ENCODE measurements at places on chromosomes 3 and 15.

- DNase-seq: no peak
These were observed 87.5 kb upstream of the P3H2 start for GRCh38 chr3:190208196-190208595.

DNA sequence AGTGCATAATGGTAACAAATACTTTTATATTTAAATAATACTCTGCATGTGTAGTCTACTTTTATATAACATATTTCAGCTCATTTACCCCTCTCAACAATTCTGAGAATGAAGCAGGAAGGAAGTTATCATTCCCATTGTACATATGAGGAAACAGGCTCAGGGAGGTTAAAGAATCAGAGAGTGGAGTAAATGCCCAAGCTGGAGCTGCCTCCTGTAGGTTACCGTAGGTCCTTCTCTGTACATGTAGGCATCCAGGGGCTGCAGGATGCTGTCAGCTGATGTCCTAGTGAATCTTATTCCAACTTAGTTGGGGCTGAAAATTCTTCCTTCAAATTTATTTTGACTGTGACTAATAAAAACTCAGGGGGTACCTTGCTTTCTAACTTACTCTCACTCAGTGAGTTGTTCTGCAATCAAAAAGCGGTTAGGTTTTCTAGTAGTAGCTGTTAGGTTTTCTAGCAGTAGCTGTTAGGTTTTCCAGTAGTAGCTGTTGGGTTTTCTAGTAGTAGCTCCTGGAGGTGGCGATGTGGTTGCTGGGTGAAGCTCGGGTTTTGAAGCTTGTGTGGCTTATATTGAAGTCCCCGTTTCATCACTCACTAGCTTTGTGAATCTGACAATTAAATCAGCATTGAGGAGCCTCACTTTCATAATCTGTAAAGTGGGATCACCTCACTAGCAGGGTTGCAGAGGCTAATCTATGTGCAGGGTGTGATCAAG lies 357.0 kb downstream of the NR2F2 start:
- DNase-seq: no peak

DNA sequence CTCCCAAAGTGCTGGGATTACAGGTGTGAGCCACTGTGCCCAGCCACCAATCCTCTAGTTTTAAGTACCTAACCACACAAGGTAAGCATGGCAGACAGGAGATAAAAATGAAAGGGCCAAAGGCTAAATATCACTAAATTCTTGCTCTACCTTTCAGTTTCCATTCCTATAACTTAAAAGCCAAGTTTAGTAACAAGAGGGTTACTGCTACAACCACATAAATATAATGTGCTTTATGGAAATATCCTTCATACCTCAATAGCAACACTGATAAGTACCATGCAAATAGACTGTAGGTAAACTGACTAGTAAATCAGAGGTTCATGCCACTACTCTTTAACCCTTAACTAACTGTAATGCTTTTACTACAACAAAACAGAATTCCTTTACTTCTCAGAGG lies 38.7 kb upstream of the MUC13 start:
- no peak for DNase-seq

DNA sequence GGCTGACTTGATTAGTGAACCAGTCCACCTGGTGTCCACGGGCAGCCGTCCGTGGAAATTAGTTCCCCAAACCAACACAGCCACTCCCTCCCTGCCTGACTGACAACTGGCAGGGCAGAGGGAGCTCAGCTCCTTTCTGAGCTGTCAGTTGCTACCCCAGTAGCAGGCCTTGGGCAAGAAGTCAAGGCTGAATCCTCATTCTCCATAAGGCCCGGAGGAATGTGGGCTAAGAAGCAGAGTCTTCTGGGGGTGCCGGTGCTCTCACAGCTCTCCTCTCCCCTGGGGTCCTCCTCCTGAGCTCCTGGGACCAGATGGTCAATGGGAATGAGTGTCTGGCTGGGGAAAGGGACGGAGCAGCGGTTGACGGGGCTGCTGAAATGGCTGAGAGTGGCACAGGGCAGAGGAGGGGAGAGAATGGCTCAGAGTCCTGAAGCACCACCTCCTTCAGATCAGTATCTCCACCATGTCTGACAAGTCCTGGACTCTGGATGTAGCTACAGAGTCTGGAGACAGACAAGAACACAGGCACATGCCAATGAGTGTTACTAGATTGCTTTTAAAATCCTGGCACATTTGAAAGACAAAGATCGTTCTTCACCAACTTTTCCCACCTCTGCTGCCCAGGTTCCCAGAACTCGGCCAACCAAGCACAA lies 16.9 kb downstream of the AMOTL2 start:
- no peak for DNase-seq

GRCh38 chr15:89971592-89971997 lies 29.5 kb upstream of the ZNF710 start:
- no peak for DNase-seq

DNA sequence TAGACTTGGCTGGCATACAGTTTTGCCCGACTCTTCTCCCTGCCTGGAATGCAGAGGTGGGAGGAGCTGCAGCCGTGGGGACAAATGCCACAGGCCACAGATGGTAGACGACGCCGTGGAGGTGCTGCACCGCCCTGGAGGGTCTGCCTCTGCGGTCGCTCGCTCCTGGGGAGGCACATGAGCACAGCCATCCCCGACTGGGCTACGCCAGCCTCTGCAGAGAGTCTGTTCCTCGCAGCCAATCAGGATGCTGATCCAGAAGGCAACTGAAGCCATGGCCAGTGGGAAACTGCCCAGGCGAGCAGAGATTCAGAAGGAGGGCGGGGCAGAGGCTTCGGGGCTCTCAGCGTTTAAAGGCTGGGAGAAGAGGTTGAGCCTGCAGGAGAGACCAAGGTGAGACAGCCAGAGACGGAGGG lies 11.9 kb upstream of the LRRC15 start:
- no peak for DNase-seq

DNA sequence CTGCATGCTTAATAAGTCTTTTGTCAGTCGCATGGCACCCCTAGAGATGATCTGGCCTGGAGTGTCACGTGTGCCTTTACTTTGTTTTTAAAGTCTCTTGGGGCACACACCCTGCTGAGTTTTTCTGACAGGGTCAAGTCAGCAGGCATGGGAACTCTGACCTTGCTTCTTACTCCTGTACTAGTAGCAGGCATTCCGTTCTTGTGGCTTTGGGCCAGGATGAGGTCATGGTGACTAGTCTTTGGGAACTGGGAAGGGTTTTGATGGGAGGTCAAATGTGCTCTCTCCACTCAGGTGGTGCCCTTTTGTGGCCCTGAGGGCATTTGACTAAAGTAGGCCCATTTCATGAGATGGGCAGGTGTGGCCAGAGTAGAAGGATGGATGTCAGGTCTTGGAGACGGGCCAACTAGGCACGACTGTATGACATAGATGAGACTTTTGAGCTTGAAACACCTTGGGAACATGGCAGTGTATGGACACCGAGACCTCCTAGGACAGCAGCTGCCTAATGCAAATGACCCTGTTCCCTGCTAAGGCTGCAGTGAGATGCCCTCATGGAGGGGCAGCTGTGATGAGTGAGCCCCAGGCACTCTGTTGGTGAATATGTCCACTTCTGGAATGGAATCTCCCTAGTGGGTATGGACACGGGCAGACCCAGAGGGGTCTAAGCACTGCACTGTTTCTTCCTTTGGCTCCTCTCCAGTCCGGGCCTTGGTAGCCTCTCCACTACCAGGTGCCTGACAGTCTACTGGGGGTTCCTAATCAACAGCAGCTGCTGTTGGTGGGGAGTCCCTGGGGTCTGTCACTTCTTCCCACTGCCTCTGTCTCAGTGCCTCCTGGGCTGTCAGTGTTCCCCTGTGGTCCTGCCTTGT lies 16.4 kb downstream of the SRPRB start:
- no peak for DNase-seq

- DNase-seq: peak; percentile 78
These were observed 11.5 kb upstream of the TIMP4 start for GRCh38 chr3:12170207-12170606.

DNA sequence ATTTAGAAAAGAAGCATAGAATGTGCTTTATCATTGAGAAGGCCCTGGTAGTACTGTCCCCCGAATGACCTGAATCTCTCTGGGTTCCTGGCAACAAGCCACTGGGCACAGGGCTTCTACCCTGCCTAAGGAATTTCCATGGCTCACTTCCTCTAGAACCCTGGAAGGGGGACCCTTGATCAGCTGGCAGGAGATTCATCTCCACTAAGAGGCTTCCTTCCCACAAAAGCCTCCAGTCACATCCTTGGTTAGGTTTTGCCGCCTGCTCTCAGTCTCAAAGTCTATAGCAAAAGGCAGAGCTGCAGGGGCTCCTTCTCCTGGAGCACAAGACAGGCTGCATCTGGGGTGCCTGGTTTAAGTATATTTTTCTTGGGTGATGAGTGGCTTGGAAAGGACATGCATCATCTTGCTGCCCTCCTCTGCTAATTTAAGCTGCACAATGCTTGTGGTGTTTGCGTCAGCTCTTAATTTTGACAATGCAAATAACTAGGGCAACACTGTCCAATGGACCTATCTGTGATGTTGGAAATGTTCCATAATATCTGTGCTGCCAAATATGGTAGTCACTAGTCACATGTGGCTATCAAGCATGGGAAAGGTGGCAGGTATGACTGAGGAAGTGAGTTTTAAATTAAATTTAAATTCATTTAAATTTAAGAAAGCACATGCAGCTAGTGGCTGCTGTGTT lies 33.4 kb upstream of the RARRES1 start:
- no peak for DNase-seq

GRCh38 chr3:4997946-4998345 lies 18.7 kb downstream of the BHLHE40 start:
- no peak for DNase-seq

- DNase-seq: peak; percentile 33
These were observed 154.4 kb downstream of the TUSC7 start for GRCh38 chr3:116863822-116864589.

DNA sequence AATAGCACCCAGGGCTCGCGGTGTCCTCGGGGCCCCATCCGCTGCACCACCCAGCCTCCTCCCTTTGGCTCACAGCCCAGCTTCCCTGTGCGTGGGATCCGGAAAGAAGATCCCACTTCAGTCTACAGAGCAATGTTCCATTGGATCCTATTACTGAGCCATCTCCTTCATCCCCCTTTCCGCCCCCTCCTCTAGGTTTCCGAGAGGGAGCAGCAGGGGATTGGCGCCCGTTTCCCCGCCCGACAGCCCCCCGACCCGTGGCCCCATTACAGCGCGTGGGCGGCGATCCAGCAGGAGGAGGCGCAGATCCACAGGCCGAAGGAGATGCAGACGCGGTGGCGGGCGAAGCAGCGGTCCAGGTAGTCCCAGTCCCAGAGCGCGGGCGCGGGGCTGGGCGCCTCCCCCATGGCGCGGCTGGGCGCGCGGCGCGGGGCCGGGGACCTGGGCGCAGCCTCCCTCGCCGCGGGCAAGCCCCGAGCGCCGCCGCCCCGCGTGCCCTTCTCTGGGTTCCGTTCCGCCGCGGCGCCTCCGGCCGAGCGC lies 340 bp downstream of the TMEM44 start:
- peak; percentile 23 for DNase-seq

DNA sequence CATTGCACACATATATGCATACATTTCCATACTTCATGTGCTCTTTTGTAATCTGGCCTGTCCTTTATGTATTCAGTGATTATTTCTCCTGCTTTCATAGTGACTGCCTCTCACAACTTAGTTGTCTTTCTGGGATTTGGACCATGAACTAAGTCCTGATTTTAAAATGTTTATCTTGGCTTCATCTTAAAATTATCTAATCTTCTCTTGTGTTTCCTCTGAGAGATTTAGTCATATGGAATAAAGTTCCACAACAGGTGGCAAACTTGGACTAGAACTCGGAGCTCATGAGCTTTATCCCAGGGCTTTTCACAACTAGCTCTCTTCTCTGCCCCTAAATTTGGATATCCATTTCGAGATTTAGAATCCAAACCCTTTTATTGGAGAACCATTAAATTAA lies 44.3 kb downstream of the U2SURP start:
- no peak for DNase-seq

DNA sequence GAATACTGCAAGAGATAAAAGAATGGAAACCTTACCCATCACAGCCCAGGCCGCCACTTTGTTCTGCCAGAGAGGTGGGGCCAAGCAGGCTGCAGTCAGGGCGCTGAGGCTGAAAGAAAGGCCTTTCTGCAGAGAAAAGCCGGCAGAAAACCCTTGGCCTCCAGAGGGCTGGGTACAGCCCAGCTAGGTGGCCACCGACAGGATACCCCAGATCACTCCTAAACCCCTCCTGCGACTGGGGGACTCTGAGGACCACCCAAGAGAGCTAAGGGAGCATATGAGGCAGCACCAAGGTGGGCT lies 69.3 kb downstream of the SMAD6 start:
- no peak for DNase-seq

DNA sequence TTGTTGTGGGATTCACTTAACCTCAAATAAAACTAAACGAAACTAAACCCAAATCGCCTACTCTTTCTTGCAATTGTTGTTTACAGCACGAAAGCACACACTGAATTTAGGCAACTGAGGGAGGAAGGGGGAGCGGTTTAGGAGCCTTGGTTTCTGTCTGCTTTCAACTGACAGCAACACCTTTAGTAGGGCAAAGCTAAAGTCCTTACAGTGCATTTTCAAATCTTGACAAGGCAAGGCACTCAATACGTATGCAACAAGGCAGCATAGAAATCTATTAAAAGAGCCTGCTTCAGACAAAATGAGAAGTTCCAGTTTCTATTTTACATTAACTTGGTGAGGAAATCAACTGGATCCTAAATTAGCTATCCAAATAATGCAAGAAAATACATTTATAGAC lies 174.6 kb downstream of the CHST2 start:
- DNase-seq: no peak

DNA sequence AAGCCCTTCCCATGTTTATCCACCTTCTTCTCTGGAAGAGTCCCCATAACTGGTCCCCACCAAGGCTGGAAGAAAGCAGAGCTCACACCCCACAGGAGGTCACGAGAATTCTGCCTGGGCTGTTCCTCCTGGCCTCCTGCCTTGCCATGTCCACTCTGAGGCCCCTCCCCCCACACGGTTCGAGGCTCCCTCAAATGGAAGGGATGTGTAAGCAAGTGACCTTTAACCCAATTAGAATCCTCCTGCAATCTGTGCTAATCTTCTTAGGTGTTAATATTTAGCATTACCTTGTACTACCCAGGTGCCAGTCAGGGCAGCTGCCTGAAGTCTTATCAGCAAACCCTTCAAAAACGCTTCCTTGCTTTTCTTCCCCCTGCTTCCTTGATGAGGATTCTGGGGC lies 32.4 kb upstream of the DYNC1LI1 start:
- DNase-seq: no peak

- DNase-seq: no peak
These were observed 418.6 kb upstream of the KCNMB2 start for GRCh38 chr3:178117641-178118040.

DNA sequence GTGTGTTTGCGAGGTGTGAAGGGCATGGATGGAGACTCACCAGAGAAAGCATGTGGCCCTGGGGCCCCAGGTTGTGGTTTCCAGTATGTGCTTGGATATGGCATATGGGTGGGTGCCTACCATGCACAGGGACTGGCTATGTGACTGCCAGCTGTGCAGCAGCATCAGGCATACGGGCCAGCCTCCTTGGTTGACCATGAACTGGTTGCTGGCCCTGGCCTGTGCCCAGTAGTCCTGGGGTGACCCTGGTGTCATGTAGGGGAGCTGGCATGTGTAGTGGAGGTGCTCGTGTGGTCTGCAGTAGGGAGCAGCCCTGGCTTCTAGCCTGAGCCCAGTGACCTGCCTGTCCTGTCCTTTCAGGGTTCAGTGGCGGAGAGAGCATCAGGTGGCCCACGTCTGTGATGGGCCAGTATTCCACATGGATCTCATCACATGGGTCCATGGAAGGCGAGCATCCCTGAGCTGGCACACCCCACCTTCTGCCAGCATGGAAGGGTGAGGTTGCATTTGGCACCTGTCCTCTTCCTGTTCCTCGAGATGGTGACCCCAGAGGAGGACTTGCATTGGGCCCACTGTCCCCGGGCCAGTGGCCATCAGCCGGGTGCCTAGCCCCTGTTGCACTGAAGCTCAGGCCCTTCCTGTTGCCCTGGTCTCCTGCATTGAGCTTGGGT lies 228.9 kb downstream of the SNRPN start:
- no peak for DNase-seq

- DNase-seq: no peak
These were observed 73.9 kb upstream of the KCNH8 start for GRCh38 chr3:19074257-19074900.

Measured in skeletal muscle cell (primary cell).